Activated CD4-positive, alpha-beta T cell treated with anti-CD3 and anti-CD28 coated beads, Interleukin-2, amount 50 U/mL, for 4 hours (primary cell): ENCODE measurements at places on chromosomes 3 and 15.
A peak's percentile ranks its signal among the peaks of the same experiment; 100 is the strongest.

DNA sequence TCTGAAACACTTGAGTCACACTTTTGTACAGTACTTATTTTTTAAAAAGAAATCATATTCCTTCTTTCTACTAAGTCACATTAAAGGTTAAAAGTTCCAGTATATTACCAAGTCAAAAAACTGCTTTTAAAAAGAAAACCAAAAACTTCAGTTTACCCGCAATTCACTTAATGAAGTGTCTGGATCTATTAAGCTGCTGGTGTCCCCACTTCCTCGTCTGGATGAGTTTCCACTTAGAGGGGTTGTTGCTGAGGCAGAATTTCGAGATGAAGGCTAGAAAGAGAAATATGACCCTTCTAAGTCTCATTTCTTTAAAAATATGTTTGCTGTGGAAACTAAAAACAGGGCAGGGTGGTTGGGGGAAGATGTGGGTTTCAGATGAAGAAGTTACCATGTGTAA lies 79.7 kb downstream of the LRRFIP2 start:
- DNase-seq, result no peak

DNA sequence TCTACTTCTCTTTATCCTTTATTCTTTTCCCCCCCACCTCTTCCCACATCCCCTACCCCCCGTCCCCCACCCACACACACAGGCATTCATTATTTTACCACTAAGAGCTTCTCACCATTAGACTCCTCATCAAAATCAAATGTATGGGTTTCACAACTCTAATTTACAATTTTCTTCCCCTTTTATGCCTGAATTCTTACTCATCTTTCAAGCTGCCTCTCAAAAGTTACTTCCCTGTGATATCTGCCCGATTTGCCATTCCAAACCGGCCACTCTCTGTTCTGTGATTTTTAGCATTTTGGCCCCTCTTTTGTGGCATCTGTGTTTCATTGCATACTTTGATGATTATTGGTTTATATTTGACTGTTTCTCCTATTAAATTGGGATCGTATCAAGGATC lies 42.2 kb downstream of the SLC9A9 start:
- DNase-seq, result no peak

GRCh38 chr15:41502795-41503668 lies 9.4 kb downstream of the ITPKA start:
- DNase-seq, result no peak

GRCh38 chr15:51620641-51621040 lies 1.9 kb downstream of the DMXL2 start:
- DNase-seq, result no peak

GRCh38 chr15:89551550-89551949 lies 23.7 kb upstream of the TICRR start:
- no peak for DNase-seq

DNA sequence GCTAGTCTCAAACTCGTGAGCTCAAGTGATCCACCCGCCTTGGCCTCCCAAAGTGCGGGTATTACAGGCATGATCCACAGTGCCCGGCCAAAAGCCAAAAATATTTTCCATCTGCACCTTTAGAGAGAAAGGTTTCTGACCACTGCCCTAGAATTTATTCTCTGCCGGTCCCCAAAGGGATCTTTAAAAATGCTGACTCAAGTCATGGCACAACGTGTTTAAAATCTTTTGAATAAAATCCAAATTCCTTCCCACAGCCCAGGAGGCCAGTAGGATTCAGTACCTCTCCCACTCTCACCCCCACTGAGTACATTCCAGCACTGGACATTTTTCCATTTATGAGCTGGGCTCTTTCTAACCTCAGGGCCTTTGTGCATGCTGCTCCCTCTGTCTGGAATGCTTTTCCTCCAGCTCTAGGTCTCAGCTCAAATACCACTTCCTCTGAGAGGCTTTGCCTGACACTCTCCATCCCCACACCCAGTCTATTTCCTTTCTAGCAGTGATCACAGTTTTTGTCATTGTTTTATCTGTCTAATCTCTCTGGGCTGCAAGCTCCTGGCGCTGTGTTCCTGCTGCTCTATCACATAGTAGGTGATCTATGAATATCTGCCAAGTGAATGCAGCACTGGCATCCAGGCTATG lies 502.9 kb downstream of the SHQ1 start:
- no peak for DNase-seq

GRCh38 chr3:142027735-142028134 lies 121.6 kb downstream of the TFDP2 start:
- DNase-seq, result peak; percentile 30

- no peak for DNase-seq
Observed at GRCh38 chr3:65974509-65974908, 64.2 kb downstream of the MAGI1 start.

GRCh38 chr3:138459619-138460535 lies 25.5 kb downstream of the ESYT3 start:
- no peak for DNase-seq

- DNase-seq, result no peak
Observed at GRCh38 chr3:65531499-65531898, 507.2 kb downstream of the MAGI1 start.

DNA sequence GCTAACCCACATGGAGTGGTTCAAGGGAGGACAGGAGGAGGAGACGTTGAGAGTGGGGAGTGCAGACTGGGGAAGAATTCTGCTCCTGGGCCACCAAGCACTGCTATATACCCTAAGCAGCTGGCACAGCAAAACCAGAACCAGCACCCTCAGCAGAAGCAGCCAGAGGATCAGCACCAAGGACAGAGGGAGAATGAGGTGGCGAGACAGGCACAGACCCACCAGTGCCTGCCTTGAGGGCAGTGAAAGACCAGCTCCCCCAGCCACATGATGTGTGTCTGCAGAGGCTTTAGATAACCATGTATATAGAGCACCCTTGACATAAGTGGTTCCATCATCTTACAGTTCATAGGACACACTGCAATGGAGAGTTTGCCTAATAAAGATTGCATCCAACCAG lies 319.0 kb downstream of the GABRB3 start:
- no peak for DNase-seq

- DNase-seq, result no peak
Observed at GRCh38 chr15:64847016-64847415, 5.3 kb downstream of the PLEKHO2 start.

- no peak for DNase-seq
Observed at GRCh38 chr15:41809526-41810220, 18.2 kb upstream of the JMJD7 start.
